Vagina (tissue), 2 donors: ENCODE measurements at places on chromosomes 16 and 17.

- DNase-seq: no peak
Measured at GRCh38 chr16:19939553-19939952, 54.9 kb upstream of the GPRC5B start.

DNA sequence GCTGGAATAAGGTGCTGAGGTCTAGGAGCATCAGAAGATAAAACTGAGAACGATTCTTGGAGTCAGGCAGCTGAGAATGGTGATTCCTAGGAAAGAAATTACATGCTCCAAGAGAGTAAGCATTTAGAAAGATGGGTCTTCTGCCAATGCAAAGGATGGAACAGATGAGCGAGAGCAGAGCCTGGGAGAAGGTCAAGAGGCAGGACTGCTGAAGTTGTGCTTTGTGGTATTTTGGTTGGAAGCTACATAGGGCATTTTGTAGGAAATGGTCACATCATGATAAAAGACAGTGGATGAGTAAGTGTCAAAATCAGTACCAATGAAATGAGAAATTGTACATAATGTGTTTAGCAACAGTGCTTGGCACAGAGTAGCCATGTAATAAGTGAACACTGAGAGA is 1.4 kb upstream of the CRYM start:
- DNase-seq: no peak

- no peak for DNase-seq
Measured at GRCh38 chr17:40884708-40885512, at the start of gene KRT20. Gene KRT20 (minus strand): TSS chr17:40885242. CDS start chr17:40885185, 57 bp downstream.

- no peak for DNase-seq
Measured at GRCh38 chr17:71926746-71927398, 193.9 kb upstream of the SOX9 start.

DNA sequence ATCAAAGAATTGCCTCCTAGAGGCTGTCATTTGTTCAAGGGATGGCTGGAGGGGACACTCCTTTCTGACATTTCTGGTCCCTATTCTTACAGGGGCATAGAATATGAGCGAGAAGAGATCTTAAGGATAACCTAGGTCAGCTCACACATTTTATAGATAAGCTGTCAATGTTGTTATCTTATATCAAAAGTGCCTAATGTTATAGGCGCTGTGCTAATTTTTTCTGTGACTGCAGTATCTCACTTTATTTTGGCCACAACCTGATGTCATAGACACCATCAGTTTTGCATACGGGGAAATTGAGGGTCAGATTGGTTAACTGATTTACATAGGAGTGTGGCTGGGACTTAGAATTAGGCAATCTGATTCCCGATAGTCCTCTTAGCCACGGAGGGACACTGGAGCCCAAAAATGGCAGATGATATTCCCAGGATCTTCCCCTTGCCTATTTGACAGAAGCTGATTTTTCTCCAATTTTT is 1.2 kb downstream of the CPD start:
- no peak for DNase-seq

GRCh38 chr16:62644030-62644812 is 608.0 kb upstream of the CDH8 start:
- no peak for DNase-seq

GRCh38 chr16:52439171-52439701 is 107.7 kb downstream of the TOX3 start:
- no peak for DNase-seq

- no peak for DNase-seq
Measured at GRCh38 chr16:12749076-12749475, 54.6 kb downstream of the CPPED1 start.

GRCh38 chr16:24526701-24527495 is 12.5 kb upstream of the RBBP6 start:
- no peak for DNase-seq

DNA sequence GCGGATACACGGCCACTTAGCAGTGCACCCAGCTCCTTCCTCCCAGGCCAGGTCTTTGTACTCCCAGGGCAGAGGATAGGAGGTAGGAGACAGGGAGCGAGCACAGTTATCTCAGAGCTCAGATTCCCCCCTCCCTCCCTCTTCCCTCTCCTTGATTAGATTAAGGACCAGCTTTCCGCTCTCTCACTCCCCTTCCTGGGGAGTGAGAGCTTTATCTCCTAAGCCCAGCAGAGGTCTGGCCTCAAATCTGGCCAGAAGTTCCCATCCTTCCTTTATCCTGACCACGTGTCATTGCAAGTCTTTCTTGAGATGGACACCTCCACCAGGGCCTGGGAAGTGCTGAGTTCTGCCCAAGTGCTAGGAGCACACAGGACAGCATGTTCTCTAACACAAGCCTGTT is 5.1 kb downstream of the ARL4D start:
- DNase-seq: no peak

DNA sequence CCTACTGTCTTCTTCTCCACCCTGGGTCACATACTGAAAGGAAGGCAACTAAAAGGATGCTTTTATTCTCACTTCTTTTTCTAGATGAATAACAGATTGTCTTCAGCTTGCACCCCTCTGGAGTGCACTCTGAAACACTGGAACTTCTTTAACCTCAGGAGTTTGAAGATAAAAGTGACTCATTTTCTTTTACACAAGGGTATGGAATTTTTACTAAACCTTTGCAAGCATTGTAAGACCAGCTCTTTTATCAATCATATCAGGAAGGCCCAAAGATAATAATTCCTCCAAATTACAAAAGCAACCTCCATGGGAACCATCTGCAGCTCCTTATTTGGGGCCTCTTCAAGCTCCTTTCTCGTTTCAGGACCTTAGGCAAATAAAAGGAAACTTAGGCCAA is 193.5 kb upstream of the KIF2B start:
- no peak for DNase-seq

GRCh38 chr17:58996968-58997367 is 109.7 kb downstream of the TRIM37 start:
- no peak for DNase-seq

GRCh38 chr16:69909043-69909442 is 42.1 kb upstream of the CLEC18A start:
- DNase-seq: no peak

GRCh38 chr16:58046054-58046881 is 20.7 kb downstream of the MMP15 start:
- DNase-seq: no peak

GRCh38 chr16:81195885-81196534 is 42.5 kb upstream of the BCO1 start:
- no peak for DNase-seq

- no peak for DNase-seq
Measured at GRCh38 chr16:88903267-88903666, 36.8 kb upstream of the PABPN1L start.

- no peak for DNase-seq
Measured at GRCh38 chr17:10270258-10270657, 71.9 kb upstream of the GAS7 start.

GRCh38 chr17:2122641-2123302 is 67.9 kb downstream of the HIC1 start:
- no peak for DNase-seq

- no peak for DNase-seq
Measured at GRCh38 chr17:2213291-2213960, 90.2 kb downstream of the SMG6 start.

DNA sequence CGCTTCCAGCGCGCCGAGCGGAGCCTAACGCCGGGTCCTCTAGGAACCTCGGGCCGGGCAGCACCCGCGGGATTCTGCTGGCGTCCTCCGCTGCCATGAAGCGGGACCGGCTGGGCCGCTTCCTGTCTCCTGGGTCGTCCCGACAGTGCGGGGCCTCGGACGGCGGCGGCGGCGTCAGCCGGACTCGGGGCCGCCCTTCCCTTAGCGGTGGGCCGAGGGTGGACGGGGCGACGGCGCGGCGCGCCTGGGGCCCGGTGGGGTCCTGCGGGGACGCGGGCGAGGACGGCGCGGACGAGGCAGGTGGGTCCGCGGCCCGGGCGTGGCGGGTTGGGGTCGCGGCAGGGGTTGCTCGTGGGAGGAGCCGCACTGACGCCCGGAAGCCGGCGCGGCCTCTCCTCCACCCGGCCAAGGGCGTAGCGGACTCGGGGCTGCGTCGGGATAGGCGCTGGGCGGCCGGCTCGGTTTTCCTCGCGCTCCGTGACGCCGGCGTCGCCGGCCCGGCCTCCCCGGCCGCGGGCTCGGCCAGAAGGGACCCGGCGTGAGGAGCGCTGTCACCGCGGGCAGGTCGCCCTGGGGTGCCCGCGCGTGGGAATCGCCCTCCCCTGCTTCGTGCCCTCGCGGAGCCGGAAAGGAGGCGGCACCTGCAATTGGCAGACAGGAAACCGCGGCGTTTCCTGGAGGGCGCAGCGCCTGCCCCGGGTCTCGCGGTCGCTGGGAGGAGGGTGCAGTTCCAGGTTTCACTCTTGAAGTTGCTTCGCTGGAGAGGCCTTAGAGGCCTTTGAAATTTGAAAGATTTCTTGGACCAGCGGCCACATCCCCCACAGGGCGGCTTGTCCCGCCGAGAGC is 432 bp downstream of the ZNF276 start:
- no peak for DNase-seq

DNA sequence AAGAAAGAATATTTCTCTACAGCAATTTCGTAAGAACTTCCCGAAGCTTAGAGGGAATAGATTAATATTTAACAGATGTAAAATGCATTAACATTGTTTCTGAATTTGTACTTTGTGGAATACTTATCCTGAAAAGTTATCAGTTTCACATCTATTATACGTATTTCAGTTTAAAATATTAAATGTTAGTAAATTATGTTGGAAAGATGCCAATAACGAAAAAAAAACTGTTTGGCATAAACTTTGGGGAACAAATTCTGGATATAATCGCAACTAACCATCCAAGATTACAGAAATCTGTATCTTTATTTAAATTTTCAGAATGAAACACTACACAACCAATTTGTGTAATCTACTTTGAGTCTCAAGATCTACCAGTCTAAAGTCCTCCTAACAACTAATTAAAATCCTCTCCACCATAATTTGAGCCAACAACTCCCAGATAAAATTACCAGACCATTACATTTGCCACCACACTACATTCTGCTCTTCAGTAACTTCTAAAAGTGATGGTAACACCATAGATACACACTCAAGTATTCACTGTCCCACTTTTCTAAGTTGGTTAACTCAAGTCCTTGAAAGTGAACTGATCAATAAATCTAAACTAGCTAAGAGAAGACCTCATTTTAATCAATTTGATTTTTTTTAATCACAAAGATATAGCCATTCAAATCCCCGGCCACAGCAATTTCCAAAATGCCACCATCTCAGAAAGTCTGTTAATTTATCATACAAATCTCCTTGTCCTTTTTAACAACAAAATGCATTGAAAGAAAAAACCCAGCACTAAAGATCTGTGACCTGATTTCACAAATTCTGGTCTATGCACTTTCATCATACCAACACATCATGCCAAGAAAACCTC is 2.0 kb downstream of the SIAH1 start:
- DNase-seq: no peak

GRCh38 chr17:38476549-38476948 is 48.3 kb downstream of the ARHGAP23 start:
- no peak for DNase-seq

DNA sequence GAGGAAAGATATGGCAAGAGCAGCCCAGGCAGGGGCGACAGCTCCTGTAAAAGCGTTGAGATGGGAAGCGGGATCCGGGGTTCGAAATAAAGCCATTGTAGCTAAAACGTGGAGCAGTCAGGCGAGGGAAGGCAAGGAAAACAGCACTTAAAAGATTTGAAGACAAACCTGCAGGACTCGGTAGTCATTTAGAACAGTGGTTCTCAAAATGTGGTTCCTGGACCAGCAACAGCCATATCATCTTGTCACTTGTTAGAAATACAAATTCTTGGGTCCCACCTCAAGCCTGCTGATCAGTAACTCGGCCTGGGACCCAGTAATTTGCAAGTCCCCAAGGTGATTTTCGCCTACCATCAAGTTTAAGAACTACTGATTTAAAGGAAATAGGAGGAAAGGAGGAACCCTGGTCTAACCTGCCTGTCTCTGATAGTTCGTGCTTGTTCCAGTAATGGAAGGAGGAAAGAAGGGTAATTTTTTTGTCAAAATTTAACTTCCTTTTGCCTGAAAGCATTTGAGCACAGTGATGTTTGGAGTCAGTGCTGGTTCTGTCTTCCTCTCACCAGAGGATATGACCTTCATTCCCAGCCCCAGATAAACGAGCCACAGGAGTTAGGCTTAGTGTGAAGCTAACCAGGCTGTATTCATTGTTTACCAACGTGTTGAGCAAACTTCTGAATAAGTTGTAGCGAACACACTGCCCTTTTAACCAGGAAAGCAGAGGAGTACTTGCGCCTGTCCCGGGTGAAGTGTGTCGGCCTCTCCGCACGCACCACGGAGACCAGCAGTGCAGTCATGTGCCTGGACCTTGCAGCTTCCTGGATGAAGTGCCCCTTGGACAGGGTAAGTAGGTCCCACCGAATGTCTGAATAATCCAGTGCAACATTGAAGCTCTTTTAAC is 1.1 kb downstream of the ORC6 start:
- DNase-seq: no peak

GRCh38 chr17:72631949-72632684 is 460.4 kb downstream of the SLC39A11 start:
- no peak for DNase-seq

DNA sequence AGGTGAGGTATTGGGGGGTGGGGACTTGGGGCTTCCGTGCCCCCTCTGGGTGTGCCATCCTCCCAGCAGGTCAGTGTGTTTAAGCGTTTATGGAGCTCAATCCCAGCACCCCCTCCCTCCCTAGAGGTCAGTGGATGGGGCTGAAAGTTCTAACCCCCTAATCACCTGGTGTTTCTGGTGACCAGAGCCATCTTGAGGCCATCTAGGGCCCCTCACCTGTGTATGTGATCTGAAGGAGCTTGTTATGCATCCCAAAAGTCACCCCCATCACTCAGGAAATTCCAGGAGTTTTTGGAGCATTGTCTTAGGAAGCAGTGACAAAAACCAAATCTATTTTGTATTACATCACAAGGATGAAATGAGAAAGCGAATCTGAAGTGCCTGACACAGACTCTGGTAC is 67.8 kb upstream of the NOL11 start:
- DNase-seq: no peak
